ENCODE measurements at places on chromosomes 1 and 21.

- no peak for DNase-seq
These were observed 78.6 kb downstream of the IVNS1ABP start for GRCh38 chr1:185238447-185238846.

- DNase-seq: no peak
These were observed 37.1 kb upstream of the DOCK7 start for GRCh38 chr1:62725255-62725654.

DNA sequence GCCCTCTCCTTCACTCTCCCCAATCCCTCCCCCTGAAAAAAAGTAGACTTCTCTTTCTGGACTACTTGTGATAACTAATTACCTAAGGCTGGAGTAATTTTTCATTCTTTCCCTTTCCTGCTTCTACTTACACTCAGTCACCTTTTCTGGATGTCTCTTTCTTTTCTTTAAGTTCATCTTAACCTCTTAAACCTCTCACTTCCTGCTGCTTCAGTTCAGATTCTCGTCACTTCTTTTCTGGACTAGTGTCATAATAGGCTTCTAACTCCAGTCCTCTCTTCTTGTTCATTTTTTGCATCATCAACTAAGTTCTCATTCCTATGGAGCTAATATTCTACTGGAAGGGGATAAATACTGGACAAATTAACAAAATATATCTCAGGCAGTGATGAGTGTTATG, 75.4 kb downstream of the LRRC53 start:
- DNase-seq: no peak

GRCh38 chr1:182955596-182956588, 2.9 kb upstream of the SHCBP1L start:
- no peak for DNase-seq

DNA sequence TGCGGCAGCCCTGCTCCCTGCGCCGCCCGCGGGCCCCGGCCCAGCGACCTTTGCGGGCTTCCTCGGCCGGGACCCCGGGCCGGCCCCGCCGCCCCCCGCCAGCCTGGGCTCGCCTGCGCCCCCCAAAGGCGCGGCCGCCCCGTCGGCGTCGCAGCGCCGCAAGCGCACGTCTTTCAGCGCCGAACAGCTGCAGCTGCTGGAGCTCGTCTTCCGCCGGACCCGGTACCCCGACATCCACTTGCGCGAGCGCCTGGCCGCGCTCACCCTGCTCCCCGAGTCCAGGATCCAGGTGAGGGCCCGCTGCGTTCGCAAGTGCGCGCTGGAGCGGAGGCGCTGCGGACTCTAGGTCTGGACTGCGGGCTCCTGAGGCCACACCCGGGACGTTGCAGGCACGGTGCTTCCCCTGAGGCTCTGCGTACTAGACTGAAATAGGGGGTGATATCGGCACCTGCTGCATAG, 351 bp downstream of the MIXL1 start:
- no peak for DNase-seq

- no peak for DNase-seq
These were observed 214.7 kb upstream of the PTGFR start for GRCh38 chr1:78275906-78276685.

DNA sequence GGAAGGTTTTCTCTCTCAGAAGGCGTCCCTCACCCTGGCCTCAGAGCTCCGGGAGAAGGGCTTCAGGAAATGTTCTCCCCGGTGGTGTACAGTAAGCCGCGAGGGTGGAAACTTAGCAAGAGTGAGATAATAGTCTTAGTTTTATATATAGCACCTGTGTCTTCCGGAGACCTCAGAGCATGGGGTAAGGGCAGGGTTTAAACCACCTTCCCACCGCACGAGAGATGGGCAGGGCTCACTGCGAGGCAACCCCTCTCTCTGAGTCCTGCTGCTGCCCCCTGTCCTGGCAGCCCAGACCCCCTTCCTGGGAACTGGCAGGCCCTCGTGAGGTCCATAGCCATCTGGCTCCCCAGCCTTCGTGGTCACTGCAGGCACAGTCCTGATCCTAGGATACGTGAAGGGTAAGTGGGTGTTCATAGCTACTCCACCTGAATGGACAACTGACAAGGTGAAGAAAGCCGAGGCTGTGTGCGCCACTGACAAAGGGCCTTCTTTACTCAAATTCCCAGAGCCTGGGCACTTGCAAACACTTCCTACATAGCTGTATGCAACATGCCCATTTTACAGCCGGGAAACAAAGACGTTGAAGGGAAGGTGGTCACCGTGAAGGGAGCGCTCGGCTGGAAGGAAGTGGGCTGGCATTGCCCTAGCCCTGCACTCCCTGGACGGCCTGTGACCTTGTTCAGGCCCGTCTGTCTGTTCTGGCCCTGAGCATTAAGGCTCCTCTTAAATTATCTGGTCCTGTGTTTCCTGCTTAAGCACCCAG, 26.9 kb downstream of the ITPKB start:
- no peak for DNase-seq

GRCh38 chr1:201430776-201431175, 9.2 kb upstream of the TNNI1 start:
- DNase-seq: no peak

- DNase-seq: no peak
These were observed 143.7 kb upstream of the ETS2 start for GRCh38 chr21:38661889-38662568.

- DNase-seq: no peak
These were observed 150.6 kb downstream of the RWDD3 start for GRCh38 chr1:95384567-95384966.

DNA sequence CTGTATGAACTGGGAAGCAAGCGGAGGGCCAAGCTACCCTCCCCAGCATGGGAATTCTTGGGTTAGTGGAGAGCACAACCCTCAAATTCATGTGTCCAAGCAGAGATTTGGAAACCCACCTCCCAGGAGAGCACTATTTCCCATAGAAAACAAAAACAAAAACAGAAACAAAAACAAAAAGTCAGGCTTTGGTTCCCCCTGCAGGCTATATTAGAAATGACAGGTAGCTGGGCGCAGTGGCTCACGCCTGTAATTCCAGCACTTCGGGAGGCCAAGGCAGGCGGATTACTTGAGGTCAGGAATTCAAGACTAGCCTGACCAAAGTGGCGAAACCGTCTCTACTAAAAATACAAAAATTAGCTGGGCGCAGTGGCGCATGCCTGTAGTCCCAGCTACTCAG, 10.8 kb downstream of the MINDY1 start:
- DNase-seq: no peak

DNA sequence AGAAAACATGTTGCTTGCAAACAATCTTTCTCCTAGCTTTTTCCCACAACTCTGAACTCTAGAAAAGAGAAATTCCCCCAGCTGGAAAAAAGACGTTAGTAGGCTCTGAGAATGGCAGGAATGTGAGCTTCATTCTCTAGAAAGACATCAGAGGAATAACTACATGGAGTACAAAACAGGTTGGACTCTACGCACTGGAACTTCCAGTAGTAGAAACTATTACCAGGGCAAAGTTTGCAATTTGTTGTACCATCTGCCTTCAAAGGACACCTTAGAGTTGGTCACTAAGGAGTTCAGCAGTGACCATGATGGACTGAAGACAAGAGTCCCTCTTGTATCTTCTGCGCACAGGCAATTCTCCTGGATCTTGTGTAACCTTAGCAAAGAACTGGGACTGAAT, 60.9 kb downstream of the SLC35D1 start:
- DNase-seq: no peak

DNA sequence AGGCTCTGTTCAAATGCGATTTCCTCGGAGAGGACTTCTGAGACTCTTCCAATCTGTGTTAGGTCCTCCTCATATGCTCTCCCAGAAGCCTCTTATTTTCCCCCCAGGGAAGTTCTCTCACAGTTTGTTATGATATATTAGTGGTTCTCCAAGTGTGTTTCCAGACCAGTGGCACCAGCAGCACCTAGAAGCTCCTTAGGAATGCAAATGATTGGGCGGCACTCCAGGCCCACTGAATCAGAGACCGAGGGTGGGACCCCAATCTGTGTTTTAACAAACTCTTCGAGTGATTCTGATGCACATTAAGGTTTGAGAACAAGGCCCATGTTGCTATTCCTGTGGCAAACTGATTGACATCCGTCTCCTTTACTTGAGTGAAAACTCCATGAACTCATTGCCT, 63.0 kb downstream of the NMNAT2 start:
- DNase-seq: no peak

DNA sequence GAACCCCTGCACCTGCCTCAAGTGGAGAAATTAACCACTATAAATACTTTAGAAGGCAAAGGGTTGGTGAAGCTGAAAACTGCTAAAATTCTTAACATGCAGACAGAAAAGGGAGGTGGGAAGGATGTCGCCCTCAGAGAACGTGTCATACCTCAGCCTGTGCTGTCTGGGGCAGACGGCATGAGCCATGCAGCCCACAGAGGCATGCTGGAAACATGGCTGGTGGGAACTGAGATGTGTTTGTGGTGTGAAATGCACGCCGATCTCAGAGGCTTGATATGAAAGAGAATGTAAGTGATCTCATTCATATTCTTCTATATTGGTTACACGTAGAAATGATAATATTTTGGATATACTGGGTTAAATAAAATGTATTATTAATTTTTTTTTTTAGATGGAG, 16.3 kb downstream of the AGPAT3 start:
- no peak for DNase-seq

DNA sequence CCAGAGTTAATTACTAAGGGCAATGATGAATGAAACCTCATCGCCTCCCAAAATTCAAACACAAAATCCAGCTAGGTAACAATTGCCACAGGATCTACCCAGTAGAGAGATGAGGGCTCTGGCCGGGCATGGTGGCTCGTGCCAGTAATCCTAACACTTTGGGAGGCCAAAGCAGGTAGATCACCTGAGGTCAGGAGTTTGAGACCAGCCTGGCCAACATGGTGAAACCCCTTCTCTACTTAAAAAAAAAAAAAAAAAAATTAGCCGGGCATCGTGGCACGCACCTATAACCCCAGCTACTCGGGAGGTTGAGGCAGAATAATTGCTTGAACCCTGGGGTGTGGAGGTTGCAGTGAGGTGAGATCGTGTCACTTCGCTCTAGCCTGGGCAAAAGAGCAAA, 15.8 kb downstream of the CD2 start:
- no peak for DNase-seq

GRCh38 chr1:54694771-54695170, 20.9 kb upstream of the TTC4 start:
- no peak for DNase-seq

- DNase-seq: no peak
These were observed 173.6 kb upstream of the KCTD3 start for GRCh38 chr1:215393476-215393875.

Measured in GM12864 (cell line).